ENCODE measurements at places on chromosomes 1 and 21.

DNA sequence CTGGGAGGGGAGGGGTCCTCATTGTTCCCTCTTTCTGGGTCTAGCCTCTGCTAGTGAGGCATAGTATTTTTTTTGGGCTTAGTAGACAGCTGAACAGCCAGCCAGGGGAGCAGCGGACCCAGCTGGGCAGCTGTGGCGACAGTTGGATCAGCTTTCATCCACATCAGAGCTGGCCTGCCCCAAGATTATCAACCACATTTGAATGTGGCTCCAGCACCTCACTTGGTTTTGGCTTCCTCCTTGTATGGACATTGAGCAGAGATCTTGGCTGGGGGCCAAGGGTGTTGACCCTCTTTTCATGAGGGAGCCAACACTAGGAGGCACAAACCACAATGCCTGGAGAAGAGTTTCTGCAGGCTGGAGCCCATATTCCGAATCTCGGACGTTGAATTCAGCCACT, 25.0 kb downstream of the WNT4 start:
- DNase-seq: no peak

DNA sequence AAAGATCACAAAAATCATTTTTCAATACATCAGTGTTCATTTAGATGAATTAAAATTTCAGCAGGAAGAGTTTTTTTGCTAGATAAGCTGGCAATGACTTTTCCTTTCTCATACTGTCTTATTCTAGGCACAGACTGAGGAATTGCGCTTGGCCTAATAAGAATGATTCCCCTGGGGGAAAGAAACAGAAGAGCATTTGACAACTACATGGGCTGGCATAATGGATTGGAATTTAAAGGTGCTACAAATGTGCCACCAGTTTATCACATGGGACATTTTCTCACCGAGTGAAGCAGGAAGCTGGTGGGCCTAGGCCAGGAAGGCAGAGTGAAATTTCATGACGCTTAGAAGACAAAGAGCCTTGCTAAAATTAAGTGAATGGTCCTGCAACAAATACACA, 39.3 kb downstream of the CDKN2C start:
- no peak for DNase-seq

DNA sequence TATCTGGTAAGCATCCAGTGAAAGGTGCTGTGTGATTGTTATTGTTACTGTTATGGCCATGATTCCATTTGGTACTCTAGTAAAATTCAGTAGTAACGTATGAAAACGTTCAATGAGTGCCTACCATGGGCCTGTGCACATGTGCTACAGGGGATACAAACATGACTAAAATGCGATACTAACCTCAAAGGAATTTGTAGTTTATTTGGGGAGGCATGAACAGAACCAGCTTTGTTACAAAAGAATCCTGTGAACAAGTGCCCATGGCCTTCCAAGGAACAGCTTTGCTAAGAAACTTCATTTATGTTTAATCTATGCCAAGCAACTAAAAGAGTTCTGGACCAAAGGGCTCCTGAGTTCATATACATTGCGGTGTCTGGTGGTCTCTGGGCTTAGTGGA, 28.7 kb downstream of the PTGFR start:
- DNase-seq: no peak

GRCh38 chr1:86699186-86699585, 5.2 kb upstream of the SH3GLB1 start:
- DNase-seq: no peak

- no peak for DNase-seq
These were observed 249.7 kb downstream of the RHOU start for GRCh38 chr1:228984646-228985631.

DNA sequence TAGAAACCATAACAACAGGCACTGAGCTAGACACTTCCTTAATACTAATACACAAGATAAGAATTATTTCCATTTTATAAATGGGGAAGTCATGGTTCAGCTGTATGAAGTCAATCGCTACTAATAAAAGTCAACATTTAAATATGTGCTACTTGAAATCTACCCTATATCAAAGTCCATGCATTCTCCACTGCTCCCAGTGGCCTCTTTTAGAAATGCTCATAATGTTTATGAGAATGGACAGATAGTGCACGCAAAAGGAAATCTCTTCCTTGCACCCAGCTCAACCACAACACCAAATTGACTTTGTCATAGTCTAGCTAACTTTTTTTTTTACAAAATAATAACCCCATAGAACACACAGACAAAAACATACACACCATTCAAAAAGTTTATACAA, 281.7 kb upstream of the CXADR start:
- DNase-seq: no peak

DNA sequence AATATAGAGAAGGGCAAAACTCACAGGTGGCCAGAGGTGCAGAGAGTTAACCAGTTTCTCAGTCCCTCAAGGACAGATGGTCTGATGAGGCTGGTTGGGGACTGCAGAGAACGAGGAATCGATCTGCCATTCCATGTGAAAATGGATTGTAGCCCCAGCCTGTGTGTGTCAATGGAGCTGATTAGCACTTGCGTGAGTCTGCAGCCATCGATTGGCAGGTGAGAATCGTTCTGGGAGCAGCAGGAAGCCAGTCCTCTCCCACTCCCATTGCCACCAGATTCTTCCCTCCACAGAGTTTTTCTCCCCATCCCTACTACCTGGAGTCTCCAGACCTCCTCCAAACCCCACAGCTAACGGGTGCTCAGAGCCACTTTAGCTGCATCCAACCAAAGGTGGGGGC, 18.3 kb upstream of the PSMB2 start:
- no peak for DNase-seq

DNA sequence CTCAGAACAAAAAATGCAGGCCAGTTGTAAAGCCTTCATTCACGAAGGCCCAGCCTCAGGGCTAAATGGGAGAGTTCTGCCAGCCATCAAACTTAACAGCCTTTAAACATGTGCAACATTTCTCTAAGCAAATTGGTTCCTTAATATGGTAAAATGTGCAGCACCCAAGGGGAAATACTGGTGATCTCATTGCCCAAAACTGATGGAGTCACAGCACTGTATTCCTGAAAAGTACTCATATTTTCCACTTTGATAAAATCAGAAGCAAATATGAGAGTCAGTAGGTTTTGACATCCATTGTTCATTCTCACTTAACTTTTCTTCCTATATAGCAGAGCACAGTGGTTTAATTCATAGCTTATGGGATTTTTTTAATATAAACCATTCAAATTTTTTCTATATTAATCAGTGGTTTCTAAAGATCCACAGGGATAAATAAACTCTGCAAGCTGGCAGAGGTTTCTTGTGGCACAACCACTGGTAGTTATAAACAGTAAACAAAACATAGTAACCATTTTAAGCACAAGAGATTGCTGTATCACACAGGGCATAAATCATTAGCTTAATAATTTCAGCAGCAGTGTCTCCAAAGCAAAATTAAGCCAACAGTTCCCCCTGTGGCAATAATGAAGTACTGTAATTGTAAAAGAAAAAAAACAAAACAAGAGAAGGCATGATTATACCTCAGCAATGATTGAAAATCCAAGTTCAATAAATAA, 106.9 kb upstream of the LYPLAL1 start:
- DNase-seq: no peak

DNA sequence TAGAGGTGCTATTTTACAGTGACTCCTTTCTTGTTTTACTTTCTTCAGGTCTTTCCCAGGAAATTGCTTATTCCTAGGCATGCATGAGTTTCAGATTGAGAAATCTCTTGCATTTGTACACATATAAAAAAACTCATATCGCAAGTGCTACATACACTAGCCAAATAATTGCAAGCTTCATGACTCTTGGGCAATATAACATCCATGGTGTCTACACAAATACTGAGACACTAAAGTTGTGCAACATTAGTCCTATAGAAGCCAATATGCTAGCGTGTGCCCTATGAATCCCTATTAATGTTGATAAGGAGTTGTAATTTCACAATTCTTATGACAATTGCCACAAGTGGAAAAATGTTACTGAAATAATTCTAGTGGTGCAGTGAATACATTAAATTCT, 591.0 kb downstream of the ADGRL2 start:
- no peak for DNase-seq

DNA sequence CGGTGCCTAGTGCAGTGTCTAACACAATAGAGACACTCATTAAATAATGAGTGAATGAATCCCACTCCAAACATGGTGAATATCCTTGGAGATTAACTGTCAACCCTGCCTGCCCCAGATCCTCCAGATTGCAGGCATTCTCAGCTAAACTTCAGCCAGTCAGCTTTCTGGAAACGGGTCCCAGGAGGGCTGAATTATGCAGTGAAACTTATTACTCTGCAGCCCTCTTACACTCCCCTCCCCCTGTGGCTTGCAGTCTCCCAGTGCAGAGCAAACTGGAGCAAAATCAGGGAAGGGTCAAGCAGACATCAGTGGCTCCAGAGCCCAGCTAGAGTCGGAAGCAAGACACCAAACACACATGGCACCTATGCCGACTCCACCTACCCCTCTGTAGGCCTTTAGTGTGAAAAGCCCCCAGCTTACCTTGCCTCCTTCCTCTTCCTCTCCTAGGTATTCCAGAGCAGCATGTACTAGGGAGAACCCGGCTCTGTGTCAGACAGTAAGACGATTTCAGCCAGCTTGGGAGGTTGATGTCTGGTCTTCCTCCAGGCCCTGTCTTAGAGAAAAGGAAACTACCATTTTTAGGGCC, 6.5 kb upstream of the RGS16 start:
- DNase-seq: no peak

GRCh38 chr1:178942285-178943198, 71.7 kb upstream of the ANGPTL1 start:
- DNase-seq: no peak

- DNase-seq: no peak
These were observed 17.2 kb downstream of the TADA1 start for GRCh38 chr1:166858726-166859419.

DNA sequence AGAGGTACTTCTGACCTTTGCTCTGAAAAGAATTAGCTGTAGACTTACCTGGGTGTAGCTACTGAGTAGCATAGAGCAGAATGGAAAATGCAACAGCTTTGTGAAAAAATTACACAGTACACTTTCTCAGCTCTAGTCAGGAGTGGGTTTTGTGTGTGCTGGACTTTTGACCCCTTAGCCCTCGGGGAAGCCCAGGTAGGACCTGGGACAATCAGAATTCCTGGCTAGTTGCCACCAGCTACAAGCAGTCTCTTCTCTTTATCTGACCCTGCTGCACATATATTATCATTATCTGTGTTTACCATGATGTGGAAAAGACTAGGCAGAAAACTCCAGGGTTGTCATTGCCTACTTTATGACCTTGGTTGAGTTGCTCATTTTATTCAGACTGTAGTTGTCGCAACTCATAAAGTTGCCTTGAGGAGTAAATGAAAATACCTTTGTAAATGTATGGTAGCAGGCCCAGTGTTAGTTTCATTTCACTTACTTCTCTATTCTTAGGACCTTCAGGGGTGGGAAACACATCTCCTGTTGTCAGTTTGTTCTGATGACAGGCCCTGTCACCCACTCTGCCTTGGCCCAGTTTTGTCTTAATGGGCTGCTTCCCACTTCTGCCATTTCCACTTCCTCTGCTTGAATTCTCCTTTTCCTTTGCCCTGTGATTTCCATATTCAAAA, 5.4 kb downstream of the NEK7 start:
- no peak for DNase-seq
